ENCODE measurements at places on chromosomes 1 and 21. TPM values are rescaled to one million over a fixed set of nuclear protein-coding genes. Genes with fewer than 3 reads are reported as not detected.
A peak's percentile ranks its signal among the peaks of the same experiment; 100 is the strongest.

The SERTAD4 gene
- under 0.01 TPM for total RNA-seq

The RPE65 gene
- total RNA-seq = under 0.01 TPM

- no peak for DNase-seq
These were observed 101.1 kb upstream of the JUN start for GRCh38 chr1:58884706-58885661.

GRCh38 chr1:44025816-44026215 is 5.4 kb downstream of the SLC6A9 start:
- no peak for DNase-seq

DNA sequence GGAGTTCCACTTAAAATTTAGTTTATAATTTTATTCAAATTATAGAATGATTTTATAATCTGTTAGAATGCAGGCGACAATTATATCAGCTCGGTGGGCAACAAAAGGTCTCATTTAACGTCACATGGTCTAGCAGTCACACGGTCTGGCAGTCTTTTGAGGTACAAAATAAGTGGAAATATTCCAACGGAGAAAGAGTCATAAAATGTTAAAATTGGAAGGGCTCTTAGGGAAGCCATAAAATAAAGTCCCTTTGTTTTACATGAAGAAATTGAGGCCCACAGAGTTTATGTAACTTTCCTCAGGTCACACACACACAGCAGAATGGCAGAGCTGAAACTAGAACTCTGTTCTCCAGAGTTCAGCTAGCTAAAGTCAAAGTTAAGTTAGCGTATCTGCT is 84.4 kb upstream of the QSOX1 start:
- no peak for DNase-seq

DNA sequence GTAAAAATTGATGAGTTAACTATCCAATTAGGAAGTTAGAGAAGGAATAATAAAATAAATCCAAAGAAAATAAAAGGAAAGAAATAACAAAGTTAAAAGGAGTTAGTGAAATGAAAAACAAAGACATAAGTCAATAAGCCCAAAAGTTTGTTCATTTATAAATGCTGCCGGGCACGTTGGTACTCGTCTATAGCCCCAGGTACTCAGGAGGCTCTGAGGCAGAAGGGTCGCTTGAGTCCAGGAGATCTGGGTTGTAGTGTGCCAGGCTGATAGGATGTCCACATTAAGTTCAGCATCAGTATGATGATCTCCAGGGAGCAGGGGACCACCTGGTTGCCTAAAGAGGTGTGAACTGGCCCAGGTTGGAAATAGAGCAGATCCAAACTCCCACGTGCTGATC is 35.5 kb upstream of the VANGL1 start:
- no peak for DNase-seq

- no peak for DNase-seq
These were observed 112.1 kb upstream of the NEGR1 start for GRCh38 chr1:72394457-72394856.

- peak; percentile 35 for DNase-seq
These were observed 117.7 kb downstream of the FGGY start for GRCh38 chr1:59414406-59415133.

DNA sequence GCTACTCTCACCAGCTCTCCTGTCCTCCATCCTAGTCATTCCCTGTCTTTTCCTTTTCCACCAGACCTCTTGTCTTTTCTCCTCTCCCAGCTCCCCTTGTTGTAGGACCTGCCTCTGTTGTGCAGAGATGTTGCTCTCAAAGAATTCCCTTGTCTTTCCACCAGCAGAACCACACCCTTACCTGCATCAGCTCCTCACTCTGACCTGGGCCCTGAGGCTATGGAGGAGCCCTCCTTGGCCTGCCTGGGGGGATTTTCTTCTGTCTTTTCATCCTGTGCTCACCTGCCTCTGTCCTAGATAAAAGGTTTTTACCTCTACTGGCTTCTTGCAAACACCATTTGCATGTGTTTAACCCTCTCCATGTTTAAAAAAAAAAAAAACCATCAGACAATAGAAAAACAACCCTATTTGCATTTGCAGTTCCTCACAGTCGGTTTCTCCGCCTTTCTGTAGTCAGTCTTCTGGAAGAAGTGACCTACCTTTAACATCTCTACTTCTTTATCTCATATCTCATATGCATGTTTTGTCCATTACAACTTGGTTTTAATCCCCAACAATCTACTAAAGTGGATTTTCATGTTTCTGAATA is 12.1 kb downstream of the FCRL5 start:
- DNase-seq = no peak

GRCh38 chr21:46171585-46171984 is 12.7 kb downstream of the SPATC1L start:
- DNase-seq = no peak

DNA sequence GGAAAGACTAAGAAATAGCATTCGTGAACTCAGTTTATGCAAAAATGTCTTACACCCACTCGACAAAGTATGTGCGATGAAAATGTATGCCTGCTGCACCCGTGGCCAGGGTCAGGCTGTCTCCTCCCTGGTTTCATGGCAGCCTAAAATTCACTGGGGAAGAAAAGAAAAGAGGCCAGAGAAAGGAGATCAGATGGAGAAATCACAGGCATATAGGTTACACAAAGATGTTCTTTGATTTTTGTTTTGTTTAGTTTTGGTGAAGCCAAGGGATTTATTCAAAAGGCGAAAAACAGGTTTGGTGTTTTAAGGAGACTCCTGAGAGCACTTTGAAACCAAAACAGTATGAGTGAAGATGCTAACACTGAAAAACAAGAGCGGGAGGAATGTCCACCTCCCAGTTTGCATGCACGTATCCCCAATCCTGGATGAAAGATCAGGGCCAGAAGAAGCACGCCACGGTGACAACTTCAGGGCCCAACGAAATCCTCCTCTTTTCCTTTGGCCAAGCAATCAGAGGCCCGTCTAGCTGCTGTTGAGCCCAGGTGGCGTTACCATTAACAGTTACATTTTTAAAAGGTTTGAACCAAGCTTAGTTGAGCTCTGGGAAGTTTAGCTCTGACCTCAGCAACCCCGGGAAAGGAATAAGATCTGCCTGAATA is 992 bp upstream of the SSX2IP start:
- DNase-seq = no peak

DNA sequence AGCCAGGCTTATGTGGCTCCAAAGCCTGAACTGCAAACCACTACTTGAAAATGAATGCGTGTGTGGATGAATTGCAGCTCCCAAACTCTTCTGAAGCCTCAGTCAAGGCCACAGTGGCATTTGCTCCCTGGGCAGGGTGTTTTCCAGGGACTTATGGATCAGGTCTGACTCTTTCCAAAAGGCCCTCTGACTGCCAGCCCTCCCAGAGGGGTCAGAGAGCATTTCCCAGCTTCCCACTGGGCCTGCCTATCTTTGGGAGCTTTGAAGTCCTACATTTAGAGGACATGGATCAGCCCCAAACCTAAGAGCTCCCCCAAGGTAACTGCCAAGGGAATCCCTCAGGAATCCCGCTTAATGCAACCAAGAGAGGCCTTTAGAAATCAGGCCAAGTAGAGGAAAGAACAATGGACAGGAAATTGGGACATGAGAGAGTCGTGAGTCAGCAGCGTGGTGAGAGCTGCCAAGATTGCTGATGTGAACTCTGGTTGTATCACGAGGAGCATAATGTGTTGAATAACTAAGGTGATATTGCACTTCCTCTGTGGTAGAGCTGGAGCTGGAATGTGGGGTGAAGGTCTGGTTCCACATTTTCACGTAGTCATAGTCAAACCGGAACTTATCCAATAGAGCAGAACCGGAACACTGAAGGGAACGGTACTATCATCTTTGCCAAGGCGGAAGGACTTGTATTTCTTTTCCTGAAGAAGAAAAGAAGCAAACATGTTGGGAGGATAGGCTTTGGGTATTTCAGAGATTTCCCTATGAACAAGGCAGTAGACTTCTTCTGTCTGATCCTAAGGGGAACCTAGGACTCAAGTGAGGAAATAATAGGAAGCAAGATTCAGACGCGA is 99.4 kb upstream of the JUN start:
- peak; percentile 97 for DNase-seq

- DNase-seq = no peak
These were observed 107.7 kb upstream of the COL6A1 start for GRCh38 chr21:45873866-45874265.

- no peak for DNase-seq
These were observed 83.8 kb downstream of the TPR start for GRCh38 chr1:186291271-186291670.
